BJ (cell line): ENCODE measurements at places on chromosomes 1 and 21. TPM values are rescaled to one million over a fixed set of nuclear protein-coding genes. Genes with fewer than 3 reads are reported as not detected.

UMODL1 gene
- polyA plus RNA-seq = 0.04 TPM in 1 of 2 replicates, not detected in the other

LZIC gene
- 9.1 and 19.4 TPM in 2 replicates for polyA plus RNA-seq

C1QC gene
- not detected in 2 replicates for polyA plus RNA-seq

PADI2 gene
- polyA plus RNA-seq = 0.10 and 0.15 TPM in 2 replicates

SPRR5 gene
- polyA plus RNA-seq = not detected in 2 replicates

ATP1A4 gene
- polyA plus RNA-seq = not detected in 2 replicates

RGSL1 gene
- not detected in 2 replicates for polyA plus RNA-seq

TNFSF18 gene
- polyA plus RNA-seq = 8.8 and 21.9 TPM in 2 replicates

ZC3H12A gene
- polyA plus RNA-seq = 4.8 and 8.9 TPM in 2 replicates

TSTD1 gene
- polyA plus RNA-seq = 0.22 and 0.26 TPM in 2 replicates

DNA sequence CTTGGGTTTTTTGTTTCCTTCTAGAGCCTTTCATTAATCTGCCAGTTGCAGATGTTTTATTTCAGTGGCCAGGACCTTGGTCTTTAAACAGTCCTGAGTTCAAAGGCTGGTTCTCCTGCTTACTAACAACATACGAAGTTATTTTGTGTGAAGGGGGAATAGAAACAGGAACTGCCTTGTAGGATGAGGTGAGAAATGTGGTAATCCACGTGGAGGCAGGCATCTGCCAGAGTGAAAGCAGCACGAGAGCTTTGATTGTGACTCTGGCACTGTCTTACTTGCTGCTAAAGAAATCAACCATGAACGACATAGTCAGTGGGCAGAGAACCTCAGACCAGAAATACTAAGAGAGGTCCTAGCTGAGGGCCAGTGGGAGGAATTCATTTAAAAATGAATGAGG is 30.4 kb downstream of the TMEM63A start:
- no peak for DNase-seq

GRCh38 chr1:17059391-17060305 is 5.8 kb upstream of the SDHB start:
- DNase-seq = peak; percentile 4

GRCh38 chr1:158113759-158114127 is 67.0 kb upstream of the CD1D start:
- no peak for DNase-seq

- DNase-seq = no peak
Measured at GRCh38 chr1:247962911-247963588, 2.0 kb upstream of the OR2AK2 start.

- DNase-seq = no peak
Measured at GRCh38 chr1:153742411-153743142, 14.7 kb downstream of the INTS3 start.

GRCh38 chr1:50548243-50548642 is 125.0 kb upstream of the DMRTA2 start:
- no peak for DNase-seq

DNA sequence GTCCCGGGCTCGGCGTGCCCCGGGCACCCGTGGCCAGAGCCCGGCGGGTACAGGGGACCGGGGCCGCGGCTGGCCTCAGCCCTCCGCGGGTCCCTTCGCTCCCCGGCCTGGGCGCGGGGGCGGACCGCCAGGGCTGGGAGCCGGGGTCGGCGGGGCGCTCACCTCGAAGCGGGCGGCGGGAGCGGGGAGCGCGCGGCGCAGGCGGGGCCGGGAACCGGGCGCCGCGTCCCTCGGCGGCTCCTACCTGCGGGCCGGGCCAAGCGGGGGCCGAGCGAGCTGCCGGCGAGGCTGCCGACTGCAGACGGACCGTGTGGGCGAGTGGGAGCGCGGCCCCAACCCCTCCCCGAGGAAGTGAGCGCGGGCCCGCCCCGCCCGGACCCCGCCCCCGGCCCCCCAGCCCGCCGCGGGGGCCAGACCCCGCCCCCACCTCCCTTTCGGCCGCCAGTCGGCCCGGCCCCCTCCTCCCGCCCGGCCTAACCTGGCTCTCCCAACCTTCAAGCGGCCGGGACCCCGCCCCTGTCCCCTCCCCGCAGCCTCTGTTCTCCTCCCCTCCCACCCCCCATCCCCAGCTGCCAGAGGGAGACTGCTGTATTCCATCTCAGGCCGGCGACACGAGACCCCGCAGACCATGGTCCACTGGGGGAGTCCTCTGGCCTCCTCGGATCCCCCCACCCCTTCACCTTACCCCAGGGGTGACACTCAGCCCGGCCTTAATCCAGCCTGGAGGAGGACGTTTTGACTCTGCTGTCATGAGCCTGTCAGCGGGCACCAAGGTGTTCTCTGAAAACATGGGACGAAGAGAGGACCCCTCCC is at the start of gene FHL3:
TSS of gene FHL3 (minus strand) at position 320 of the 813 bp plus-strand sequence. CDS start 6,102 bp downstream, outside the sequence.
- DNase-seq = no peak

DNA sequence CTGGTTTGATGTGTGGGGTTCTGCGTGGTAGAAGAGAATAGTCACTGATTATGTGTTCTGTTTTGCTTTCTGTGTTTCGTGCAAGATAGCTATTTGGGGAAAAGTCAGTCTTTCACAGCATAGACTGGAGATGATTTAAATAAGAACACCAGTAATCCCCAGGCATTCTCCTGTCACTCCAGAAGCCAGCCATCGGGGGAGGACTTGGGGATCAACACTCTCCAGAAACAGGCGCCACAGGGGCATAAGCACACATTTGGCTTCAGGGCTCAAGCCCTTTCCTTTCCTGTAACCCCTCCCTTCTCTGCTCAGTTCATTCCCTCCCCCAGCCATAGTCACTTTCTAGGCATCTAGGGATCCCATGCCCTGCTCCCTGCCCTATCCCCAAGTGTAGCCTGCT is 97.3 kb upstream of the BEND5 start:
- DNase-seq = no peak

DNA sequence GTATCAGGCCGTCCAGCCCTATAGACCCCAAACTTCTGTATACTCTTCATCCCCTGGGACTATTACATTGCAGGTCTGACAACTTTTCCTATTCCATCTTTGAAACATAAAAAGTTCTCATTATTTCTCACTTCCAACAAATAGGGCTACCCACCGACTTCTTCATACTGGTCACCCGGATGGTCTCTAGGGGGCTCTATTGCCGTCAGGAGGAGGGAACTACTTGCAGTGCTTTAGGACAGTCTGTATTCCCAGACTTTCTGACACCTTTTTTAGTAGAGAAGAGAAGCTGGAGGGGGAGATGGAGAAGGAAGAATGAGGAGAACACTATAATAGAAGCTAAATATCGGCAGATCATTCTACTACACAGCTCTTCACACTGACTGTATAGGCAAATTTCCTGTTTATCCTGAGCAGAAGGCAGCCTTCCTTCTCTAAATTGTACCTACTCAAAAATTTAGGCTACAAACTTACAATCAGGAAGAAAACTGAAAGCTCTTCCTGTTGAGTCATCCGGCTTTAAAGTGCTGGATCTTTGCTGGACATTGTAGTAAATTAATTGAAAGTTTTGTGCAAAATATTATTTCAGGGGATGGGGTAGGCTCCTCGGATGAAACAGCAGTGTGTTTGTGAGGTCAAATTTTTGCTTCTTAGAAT is 54.6 kb downstream of the CDC7 start:
- no peak for DNase-seq

DNA sequence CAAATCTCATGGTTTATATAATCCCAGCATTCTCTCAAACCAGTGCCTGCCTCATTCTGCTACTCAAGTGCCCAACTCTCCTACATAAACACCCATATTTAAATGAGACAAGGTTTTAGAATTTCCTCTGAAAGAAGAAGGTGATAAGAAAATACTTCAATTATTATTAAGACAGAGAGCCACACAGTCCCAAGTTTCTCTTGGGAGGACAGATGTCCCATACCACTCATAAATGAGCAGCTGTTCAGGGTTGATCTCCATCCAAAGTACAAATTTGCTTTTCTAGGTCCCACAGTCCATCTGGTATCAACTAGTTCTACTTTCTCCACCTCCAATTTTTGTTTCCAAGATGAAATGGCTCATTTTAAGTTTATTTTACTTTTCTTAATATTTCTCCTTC is 11.3 kb downstream of the DCAF8 start:
- DNase-seq = no peak

DNA sequence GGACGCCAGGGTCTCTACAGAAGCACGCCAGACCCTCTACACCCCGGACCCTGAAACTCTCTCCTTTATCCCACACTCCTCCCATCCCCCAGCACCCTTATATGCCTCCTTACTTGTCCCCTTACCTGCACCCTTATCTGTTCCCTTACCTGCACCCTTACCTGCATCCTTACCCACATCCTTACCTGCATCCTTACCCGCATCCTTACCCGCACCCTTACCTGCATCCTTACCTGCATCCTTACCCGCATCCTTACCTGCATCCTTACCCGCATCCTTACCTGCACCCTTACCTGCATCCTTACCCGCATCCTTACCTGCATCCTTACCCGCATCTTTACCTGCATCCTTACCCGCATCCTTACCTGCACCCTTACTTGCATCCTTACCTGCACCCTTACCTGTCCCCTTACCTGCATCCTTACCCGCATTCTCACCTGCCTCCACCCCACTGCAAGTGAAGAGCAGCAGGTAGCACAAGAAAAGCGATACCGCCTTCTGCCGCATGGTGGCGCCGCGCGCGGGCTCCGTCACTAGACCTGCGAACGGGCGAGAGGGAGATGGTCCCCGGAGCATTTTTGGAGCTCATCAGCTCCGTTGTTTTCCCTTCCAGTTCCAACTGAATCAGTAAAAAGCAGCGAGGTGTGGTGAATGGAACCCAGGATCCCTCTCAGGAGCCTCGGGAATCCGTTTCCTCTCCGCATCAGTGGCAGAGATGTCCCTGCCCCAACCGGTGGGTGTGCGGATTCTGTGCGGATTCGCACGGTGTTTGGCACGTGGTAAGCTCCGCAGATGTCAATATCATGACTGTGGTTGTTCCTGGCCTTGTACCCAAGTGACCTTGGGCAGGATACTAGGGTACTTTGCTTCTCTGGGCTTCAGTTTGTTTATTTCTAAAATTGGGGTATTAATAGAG is 2.9 kb downstream of the IFI6 start:
- DNase-seq = no peak

DNA sequence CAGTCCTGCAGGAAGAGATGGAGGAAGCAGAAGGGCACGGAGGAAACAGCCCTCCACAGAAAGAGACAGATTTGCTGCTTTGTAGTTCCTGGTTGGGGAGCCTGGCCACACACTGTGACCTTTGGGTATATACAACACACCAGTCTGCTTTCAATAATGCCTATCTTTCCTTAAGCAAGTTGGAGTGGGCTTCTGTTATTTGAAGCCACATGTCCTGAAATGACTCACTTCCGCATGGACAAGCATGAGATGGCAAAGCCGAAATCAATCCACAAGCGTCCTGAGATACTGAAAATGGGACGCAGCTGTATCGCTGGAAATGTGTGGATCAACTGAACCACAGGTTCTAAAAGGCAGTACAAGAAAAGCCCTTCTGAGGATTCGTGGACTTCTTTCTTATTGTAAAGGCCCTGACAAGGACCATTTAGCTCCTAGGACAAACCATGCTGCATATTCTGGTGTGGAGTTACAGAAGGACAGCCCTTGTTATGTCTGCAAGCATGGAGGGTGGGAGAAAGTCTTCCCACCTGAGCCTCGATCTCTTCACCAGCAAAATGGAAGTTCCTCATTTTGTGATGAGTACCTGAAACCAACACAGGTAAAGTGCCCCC is 22.7 kb upstream of the FHAD1 start:
- DNase-seq = no peak

- no peak for DNase-seq
Measured at GRCh38 chr1:28127617-28128257, 39.3 kb upstream of the EYA3 start.

GRCh38 chr1:114318961-114319360 is 165.3 kb upstream of the SYT6 start:
- no peak for DNase-seq

GRCh38 chr1:60765204-60765603 is 317.2 kb upstream of the NFIA start:
- no peak for DNase-seq

DNA sequence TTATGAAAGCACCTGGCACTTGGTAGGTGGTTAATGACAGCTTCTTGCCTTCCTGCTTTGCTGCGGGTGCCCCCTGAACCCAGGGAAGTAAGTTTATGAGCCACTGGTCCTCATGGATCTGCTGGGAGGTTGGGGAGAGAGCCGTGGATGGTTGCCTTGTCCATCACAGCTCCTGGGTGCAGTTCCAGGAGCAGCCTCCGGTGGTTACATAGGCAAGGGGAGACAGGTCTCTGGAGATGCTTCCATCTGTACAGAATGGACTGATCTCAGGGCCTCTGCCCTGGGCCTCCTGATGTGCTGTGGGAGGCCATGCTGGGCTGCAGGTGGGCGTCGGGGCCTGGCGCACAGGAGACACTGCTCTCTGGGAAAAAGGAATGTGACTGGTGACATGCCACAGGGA is 31.6 kb upstream of the ARHGEF10L start:
- DNase-seq = no peak

- no peak for DNase-seq
Measured at GRCh38 chr21:40556442-40556968, 290.5 kb downstream of the DSCAM start.

- DNase-seq = no peak
Measured at GRCh38 chr1:25993197-25993951, 4.5 kb downstream of the PAFAH2 start.

DNA sequence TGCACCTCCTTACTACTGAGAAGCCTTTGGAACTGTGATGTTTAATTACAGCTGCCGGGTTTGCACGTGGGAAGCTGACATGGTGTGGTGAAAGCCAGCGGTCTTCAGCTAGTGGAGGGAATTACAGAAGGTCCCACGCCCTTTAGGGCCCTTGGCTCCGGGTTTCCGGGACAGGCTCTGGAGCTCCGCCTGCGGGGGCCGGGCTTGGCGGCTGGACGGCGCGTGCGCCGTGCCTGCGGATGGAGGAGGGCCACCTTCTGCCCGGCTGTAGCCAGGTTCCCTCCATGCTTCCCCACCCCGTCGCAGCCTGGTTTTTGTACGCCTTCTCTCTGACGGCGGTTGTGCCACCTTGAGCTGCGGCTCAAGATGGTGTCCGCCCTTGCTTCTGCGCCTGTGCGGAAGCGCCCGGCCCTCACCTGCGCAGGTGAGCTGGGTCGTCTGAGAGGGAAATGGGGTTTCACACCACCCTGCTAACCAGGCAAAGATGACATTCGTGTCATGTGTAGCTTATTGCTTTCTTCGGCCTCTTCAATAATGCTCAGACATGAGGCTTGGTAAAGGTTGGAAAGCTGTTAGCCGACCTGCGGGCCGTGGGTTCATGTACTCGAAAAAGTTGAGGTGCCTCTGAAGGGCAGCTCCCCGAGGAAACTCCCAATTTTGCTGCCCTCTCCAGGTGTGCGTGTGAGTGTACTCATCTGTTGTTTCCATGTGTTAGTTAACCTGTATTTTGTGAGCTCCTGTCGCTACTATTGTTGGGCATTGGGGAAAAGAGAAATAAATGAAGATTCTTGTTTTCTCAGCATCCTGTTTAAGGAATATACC is 36.6 kb upstream of the OPRD1 start:
- DNase-seq = no peak

- no peak for DNase-seq
Measured at GRCh38 chr1:1337793-1338147, 6.7 kb downstream of the TAS1R3 start.

DNA sequence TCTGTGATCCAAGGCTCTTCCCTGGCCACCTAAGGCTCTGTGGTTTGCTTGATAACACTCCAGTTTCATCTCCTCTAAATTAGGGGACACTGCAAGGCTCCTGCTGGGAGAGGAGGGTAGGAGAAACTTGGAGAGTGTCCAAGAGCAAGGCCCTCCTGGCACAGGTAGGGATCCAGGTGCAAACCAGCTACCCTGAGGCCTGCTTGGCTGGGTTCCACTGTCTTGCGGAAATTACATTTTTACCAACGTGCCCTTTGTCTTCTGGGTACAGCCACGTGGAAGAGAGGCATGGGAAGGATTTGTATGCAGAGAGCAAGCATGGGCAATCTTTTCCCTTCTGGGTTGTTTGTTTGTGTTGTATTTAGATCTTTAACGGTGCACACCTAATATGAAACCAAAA is 132.5 kb downstream of the PRDM2 start:
- DNase-seq = no peak
